ENCODE measurements at places on chromosomes 13 and 19.

DNA sequence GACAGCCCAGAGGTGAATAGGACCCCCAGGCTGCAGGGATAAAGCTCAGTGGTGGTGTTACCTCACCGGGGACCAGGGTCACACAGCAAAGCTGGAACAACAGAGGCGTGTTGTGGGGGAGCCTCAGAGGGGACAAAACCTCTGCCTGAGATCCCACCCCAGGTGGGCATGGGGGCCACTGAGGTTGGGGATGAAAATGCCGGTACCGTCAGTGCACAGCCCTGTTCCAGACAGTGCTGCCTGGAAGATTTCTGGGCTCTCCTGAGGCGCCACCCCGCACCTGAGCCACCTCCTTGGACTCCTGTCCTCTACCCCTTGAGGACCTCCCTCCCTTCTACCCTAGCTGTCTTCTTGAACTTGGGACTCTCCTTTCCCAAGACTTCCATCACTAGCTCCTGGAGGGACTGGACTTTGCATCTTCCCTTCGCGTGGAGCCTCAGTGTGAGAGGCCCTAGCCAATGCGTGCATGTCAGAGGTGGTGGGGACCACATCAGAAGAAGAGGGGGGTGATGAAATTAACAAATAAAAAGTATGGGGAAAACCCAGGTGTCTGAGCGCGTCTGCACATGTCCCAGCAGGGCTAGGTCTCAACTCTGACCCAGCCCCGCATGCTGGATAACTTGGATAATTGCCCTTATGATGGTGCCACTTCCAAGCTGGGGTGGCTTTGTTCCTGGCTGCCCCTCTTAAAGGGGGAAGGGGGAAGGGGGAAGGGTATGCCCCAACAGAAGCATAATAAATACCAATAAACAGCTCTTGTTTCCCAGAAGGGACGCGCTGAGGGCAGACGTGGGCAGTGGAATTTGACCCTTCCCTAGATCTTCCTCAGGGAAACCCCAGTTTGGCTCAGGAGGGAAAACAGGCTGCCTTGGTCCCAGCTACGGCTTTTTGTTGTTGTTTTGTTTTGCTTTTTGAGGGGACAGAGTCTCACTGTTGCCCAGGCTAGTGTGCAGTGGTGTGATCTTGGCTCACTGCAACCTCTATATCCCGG is 11.6 kb downstream of the CNFN start:
- DNase-seq: no peak

DNA sequence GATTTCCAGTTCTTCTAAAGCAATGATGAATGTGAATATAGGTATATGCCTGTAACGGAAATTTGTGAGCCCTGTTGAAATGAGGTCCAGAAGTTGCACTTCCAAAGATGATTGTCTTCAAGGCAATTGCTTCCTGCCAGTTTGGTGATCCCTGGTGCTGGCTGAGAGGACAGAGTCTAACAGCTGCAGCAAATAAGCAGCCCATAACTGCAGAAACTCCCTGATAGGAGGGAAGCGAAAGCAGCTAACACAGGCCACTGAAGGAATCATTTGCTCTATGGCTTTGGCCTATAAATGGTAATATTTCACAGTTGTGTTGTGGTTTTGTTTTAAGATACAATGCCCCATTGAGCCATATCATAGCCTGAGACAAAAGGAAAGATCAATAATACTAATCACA is 451.5 kb upstream of the MIR17HG start:
- DNase-seq: no peak

- no peak for DNase-seq
These were observed 3.0 kb downstream of the ENOX1 start for GRCh38 chr13:43783820-43784219.

- no peak for DNase-seq
These were observed 240.4 kb upstream of the CSNK1A1L start for GRCh38 chr13:37345869-37346268.

DNA sequence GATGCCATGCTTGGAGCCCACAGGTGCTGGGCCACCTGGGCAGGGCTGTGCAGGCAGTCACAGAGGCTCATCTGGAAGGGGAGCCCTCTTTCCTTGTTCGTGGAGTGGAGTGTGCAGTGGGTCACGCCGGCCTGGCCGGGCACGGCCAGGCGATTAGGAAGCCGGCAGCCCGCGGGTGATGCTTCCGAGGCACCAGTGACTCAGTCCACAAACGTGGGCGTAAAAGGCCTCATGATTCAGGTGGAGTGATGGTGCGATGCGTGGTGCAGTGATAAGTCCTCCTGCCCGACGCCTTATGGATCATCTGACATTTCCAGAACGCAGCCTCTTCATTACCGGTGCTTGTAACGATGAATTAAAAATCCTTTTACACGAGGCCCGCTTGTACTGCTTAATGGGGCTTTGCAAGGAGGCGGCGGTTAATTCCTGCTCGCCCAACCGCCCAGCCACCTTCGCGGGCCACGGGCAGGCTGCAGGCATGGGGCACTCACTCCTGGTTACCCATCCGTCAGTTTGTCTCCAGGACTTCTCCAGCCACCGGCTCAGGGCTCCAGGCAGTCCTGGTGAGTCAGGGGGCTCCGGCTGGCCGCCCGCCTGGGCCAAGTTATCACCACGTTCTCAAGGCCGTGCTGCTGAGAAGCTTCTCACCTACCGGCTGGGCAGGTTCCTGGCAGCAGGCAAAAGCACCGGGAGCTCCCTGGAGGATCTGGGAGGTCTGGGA is 172.4 kb downstream of the KDM4B start:
- DNase-seq: no peak

- no peak for DNase-seq
These were observed 139.6 kb downstream of the CACNA1A start for GRCh38 chr19:13366529-13367143.

All from left colon (tissue), 2 donors.